ENCODE measurements at places on chromosomes 2 and 18.

DNA sequence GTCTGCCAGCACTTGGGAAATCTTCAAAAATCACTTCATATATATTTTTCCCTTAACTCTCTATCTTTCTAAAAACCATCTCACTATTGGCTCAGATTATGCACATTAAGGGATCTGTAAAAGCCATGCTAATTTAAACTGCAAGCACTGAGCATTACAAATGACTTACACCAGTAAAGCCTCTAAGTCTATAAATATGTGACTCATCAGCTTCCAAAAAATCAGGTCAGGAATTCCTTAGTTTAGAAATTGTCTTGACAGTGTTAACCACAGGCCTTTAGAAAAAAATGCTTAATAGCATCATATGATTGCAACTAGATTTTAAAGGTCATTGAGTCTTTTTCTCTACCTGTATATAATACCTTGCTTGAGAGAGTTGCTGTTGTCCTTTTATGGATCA is 1113.6 kb upstream of the PIK3C3 start:
- no peak for DNase-seq

GRCh38 chr2:144567745-144568144 is 47.8 kb upstream of the ZEB2 start:
- DNase-seq = no peak

DNA sequence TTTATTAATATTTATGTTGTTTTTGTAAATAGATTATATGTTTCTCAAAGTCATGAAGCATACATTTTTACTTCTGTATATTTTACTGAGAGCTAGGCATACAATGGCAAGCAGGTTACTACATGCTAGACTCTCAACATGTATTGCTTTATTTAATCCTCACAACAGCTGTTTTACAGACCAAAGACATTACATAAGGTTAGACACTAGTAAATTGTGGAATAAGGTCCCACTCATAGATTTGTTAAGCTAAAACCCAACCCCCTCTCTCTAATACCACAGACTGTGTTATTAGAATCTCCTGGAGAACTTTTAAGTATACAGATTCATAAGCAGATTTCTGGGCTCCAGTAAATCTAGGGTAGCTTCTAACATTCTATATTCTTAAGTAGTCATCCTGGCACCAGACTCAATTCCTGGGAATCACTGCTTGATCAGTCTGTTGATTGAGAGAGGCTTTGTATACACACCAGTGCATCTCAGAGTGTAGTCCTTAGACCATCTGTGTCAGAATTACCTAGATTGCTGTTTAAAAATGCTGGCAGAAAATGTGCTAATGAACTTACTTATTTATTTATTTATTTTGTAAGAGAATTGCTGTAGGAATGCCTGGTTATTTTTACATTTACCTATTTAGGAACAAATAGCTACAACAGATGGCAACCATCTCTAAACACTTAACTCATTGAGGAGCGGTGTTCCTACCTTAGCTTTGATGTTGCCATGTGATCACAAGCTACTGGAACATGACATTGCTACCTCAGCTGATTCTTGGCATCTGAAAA is 153.5 kb upstream of the CAVIN2 start:
- DNase-seq = no peak

DNA sequence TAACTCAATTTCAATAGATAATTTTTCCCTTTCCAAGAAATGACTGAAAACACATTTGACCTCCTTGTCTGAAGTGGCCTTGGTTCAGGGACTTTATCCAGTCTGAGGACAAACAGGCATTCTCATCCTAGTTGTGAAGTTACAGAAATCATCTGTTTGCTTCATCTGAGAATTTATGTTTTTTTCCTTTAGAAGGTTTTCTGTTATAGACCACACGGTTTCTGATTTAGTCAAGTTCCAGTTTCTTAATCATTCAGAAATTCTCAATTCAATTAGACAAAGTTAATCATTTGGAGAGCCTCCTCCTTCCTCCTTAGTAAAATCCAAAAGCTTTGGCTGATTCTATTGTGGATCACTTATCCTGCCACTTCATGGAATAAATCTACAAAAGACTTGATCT is 60.9 kb downstream of the ICOS start:
- no peak for DNase-seq

DNA sequence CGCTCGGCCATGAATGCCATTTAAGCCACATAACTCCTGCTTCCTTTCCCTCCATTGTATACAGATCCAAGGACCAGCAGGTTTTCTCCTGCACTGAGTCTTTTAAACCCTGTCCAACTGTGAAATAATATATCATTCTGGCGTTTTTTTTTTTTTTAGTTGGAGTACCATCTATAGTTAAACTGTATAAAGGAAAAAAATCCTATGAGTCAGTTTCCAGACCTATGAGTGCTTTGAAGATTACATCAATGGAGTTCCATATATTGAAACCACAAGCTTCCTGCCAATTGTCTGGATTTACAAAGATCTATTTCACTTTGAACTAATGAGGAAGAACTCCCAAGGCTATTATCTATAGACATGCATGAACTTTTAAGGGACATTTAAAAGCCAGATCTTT is 2.4 kb upstream of the MALT1 start:
- no peak for DNase-seq

DNA sequence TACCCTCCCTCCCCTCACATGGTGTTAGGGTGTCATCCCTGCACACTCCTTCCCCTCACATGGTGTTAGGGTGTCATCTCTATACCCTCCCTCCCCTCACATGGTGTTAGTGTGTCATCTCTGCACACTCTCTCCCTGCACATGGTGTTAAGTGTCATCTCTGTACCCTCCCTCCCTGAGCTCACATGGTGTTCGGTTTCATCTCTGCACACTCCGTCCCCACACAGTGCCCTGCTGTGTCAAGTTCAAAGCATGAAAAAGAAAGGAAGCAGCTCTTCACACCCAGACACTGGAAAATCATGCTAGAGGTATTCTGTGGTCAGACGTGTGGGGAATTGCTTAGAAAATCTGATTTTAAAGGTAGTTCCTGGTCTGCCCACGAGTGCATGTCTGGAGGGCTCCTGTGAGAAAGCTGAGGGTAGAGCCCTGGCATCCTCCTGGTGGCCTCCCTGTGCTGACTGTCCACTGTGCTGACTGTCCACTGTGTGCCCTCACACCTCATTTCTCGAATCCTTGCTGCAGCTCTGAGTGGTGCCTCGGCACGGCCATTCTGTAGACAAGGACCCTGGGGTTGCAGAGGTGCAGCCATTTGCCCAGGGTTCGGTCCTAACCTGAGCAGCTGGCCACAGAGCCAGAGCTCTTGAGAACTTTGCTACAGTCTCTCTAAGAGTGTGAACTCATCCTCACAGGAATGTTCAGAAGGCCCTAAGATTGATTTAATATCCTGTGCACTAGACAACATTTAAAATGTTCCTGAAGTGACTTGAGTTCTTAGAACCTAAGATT is 69.1 kb upstream of the NFATC1 start:
- no peak for DNase-seq

GRCh38 chr18:62499263-62499650 is 23.6 kb upstream of the ZCCHC2 start:
- DNase-seq = no peak

DNA sequence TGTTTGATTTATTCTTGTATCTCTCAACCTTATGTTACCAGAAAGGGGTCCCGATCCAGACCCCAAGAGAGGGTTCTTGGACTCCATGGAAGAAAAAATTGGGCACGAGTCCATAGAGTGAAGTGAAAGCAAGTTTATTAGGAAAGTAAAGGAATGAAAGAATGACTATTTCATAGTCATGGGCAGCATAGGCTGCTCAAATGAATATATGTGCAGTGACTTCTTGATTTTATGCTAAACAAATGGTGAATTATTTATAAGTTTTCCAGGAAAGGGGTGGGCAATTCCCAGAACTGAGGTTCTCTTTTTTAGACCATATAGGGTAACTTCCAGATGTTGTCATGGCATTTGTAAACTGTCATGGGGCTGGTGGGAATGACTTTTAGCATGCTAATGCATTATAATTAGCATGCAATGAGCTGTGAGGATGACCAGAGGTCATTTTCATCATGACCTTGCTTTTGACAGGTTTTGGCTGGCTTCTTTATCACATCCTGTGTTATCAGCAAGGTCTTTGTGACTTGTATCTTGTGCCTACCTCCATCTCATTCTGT is 832.4 kb upstream of the CDH2 start:
- no peak for DNase-seq

- DNase-seq = no peak
Measured at GRCh38 chr2:10537522-10538199, 89.5 kb upstream of the ODC1 start.

GRCh38 chr2:236702657-236703372 is 133.2 kb downstream of the ACKR3 start:
- DNase-seq = no peak

DNA sequence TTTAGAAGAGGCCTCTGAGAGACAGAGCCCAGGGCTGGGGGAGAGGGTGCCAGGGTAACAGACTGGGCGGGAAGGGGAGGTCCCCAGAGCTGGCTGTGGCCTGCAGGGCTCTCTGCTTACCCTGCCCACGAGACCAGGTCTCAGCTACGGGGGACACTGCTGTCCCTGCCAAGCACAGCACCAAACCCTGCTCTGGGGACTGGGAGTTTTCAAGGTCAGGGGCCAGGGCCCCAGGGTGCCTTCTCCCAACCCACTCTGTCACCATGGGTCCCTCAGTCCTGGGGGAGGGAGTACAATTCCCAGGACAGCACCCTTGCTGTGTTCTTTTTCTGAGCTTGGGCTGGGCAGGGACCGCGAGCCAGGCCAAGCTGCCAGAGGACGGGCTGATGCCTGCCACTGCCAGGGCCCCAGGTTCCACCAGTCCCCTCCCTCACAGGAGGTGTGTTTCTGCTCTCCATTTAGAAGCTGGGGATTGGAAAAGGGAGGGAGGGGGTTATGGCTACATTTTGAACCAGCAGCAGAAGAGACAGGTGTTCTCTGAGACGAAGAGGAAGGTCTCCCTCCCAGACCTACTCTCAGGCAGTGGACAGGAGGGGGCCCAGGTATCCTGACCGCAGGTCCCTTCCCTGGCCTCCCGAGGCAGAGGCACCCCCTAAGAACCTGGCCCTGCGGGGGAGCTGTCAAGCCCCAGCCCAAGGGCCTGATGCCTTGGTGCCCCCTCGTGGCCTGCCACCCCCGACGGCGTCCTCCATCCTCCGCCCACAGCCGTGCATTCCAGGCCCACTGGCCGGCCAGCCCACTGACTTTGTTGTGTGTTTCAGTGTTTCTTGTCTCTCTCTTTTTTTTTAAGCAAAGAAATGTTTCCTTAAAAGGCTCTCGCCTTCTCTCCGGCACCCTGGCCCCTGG is 80.4 kb downstream of the TNS1 start:
- no peak for DNase-seq

GRCh38 chr18:12944709-12945108 is 3.1 kb upstream of the SEH1L start:
- DNase-seq = no peak

DNA sequence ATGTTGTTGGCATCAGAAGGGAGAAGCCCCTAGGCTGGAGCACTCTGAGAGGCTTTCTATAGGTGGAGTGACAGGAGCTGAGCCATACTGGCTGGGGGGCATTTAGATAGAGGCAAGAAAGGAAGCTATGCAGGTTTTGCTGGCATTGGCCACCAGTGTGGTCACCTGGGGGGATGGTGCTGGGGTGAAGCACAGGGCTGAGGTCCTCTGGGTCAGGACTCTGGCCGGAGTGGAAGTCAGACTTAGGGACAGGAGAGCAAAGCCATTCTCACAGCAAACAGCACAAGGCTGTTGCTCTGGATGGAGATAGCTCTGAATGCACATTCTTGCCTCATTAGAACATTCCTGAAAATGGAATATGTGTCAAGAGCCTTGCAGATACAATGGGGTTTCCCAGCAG is 47.4 kb downstream of the NTSR2 start:
- no peak for DNase-seq

GRCh38 chr18:76351961-76352581 is 143.0 kb downstream of the ZNF516 start:
- DNase-seq = no peak

DNA sequence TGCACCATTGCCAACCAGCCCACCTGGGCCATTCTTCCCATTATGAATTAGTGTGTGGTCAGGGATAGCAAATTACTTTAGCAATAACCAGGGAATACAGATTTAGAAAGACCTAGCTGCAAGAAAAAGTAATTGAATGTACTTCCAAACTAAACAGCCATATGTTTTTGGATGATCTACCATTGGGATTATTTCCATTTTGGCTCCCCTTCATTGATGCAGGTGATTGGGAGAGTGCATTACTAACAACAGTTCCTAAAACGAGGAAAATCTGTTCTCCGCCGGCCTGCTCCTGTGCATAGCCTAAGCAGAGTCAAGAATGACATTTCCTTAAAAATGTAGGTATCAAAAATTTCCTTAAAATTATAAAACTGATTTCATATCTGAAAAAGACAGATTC is 58.5 kb downstream of the MAIP1 start:
- DNase-seq = no peak

DNA sequence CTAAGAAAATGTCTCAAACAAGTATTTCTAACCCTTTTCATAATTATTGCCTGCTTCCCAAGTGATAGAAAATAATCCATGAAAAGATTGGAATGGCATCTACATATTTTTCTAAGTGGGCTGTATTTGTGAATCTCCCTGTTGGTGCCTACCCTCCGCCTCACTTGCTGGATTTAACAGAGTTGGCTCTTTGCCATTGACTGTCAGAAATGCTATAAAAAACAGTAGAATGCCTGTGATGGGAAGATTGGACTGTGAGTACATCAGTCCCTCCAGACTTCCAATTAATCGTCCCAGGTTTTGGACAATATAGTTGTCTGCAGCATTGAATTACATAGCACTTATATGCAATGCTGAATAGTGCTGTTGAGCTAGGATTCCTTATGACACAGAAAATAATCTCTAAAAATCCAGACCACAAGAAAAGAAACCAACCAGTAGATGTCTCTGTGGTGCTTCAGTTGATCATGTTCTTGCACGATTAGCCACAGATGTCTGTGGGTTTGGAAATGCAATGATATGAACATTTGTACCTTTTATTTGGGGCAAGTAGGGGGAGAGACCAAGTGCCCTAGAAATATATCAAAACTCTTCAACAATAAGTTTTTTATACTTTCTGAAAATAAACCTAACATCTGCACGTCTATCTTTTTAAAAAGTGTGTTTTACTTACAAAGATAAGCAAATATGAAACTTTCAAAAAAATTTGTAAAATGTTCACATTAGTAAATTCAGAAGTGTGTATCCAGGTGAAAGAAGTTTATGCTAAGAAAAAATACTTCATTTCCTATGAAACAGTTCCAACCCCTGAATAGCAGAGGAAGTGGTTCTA is 88.5 kb downstream of the DYNAP start:
- DNase-seq = no peak

DNA sequence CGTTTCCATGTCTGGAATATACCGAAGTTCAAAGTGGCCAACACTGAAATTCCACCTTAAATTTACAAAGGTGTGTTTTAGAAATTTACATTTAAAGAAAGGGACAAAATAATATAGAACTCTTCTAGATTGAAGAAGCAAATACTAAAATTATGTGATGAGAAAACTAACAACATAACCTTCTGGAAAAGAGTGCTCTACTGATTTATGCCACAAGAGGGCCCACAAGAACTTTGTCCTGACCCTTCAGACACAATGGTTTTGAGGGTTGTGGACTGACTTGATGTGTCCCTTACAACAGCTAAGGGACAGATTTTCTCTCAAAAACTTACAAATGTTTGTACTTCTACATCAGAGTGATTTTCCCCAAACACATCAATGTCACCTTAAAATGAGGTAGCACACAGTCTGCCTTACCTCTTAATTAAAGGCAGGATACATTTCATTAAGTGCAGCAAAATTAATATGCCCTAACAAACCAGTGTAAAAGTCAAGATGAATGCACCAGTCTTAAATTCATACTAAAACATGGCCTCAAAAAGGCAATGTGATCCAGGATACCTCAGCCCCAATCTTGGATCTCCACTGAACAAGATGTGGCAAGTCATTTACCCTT is 36.2 kb downstream of the EIF2AK3 start:
- DNase-seq = no peak

All from GM12892 (cell line).